ENCODE measurements at places on chromosomes 11 and 22.

DNA sequence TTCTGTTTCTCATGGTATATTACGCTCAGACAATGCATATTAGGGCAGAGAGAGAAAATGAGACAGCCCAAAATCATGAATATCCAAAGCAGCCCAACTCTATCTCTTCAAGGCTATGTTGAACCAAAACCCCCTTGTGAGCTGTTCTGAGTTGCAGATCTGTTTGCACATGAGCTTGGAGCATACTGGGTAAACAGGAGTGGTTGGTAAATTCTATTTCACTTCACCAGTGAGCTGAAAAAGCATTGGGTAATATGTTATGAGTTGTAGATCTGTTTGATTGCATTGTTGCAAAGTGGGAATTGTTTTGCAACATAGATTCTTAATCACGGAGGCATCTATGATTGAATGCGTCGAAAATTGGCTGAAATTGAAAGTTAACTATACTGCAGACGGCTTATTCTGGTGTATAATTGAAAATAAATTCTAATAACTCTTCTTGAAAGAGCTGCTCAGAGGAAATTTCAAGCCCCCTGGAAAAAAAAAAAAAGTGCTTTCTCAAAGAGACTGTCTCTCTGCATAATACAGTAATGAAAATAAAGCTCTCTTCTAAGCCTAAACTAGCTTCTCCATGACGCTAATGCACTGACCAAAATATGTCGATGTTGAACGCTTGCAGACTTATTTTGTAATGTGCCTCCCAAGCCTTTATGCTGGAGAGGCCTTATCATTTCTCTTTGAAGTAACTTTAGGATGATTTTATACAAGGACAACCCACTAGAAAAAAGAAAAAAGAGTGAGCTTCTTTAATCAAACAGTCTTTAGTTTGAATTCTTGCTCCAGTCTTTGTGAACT, 263.7 kb downstream of the NTM start:
- no peak for DNase-seq

DNA sequence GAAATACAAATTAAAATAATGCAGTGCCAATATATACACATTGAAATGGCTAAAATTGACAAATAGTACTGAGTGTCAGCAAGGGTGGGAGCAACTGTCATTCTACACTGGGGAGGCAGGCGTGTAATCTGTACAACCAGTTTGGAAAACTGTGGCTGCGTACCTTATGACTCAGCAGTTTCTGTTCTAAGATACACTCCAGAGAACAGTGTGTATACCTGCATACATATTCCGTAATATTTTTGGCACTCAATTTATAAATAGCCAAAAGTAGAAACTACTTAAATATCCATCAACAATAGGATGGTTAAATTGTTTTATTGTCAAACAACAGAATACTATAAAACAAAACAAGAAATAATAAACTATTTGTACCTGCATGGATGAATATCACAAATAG, 57.6 kb downstream of the RNF169 start:
- no peak for DNase-seq

- no peak for DNase-seq
These were observed 49.8 kb downstream of the APIP start for GRCh38 chr11:34866375-34866774.

DNA sequence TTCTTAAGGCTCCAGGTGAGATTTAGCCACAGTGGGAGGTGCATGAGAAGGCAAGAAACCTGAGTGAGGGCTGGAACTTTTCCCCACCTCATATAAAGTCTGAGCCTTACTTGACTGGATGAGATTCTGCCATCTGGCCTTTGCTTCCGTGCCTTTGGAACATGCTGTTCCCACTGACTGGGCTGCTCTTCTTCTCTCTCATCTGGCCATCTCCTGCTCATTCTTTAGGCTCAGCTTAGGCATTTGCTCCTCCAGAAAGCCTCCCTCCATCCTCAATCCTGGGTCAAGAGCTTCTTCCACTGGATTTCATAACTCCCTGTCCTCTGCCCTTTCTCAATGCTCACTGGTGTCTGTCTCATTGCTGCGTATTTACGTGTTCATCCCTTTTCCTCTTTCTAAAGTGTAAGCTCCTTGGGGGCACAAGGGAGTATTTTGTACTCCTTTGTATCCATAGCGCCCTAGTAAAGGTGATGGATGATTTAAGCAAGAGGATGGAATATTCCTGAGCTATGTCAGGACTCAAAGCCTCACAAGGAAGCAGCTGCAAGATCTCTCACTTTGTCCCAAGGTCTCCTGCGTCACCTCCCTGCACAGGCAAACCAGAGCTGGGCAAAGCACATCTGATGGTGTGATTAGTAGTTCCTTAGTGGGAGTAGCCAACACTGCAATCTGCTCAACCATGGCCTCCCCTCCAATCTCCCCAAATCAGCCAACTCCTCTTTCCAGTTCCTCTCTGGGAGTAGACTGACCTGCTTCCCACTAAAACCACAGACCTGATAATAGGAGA, 15.3 kb downstream of the HSPA8 start:
- DNase-seq: no peak

DNA sequence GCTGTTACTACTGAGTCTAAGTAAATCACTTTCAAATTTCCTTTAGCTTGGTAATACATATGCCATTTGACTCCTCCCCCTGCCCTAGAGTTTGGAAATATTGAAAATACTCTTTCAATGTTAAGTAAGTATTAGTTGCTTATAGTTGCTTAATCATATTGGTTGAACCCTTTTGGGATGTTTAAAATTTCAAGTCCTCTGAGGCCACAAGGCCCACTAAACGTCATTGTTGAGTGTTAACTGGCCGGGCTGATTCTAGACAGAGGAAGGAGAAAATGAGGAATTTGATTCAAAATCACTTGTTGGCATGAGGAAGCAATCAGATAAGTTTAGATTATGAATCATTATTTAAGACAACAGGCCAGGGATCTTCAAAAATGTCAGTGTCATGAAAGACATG, 8.5 kb downstream of the NAV2 start:
- DNase-seq: no peak

- no peak for DNase-seq
These were observed 217.8 kb upstream of the ZBED5 start for GRCh38 chr11:11075515-11076171.

DNA sequence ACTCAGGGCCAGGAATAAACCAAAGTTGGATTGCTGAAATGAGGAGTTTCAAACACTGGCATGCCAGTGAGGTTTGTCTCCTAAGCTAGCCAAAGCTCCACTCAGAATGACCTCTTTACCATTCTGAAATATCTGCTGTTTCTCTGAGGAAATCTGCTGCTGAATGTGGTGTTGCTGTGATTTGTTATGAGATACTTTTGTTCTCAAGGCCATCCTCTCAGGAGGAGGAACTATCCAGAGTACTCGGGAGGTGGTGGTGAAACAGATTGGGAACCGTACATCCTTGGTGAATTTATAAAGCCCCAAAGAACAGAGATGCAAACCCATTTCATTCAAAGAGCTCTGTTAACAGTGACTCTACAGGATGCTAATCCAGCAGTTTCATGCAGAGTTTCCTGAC, 50.5 kb downstream of the BDNF start:
- no peak for DNase-seq

DNA sequence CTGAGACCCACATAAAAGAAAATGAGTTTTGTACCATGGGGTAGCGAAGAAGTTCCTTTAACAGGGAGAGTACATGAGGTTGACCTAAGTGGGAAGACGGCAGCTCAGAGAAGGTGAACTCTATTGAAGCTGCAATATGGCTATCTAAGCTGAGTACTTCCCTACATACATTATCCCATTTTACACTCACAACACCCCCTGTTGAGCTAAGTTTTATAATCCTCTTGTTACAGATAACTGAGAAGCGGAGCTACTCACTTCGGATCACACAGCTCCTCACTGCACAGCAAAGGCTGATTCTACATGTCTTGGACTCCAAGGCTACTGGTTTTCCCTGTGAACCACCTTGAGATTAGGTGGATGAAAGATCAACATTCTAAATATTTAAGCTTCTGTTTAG, 8.2 kb upstream of the PIWIL4 start:
- DNase-seq: no peak

DNA sequence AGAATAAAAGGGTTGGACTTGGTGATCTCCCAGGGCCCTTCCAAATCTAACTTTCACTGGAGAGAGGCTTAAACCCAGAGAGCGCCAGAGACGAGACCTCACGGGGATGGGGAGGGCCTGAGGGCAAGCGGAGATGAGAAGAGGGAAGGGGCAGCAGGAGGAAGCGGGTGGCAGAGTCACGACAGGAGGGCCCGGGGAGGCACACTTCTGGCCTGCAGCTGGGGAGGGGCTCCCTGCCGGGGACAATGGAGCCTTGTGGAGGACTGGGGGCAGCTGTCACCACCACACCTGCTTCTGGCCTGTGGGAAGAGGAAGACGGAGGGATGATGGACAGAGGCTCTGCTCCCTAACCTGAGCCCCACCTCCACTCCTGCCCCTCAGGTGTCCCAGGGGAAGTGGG, 40.2 kb downstream of the PDE2A start:
- no peak for DNase-seq

DNA sequence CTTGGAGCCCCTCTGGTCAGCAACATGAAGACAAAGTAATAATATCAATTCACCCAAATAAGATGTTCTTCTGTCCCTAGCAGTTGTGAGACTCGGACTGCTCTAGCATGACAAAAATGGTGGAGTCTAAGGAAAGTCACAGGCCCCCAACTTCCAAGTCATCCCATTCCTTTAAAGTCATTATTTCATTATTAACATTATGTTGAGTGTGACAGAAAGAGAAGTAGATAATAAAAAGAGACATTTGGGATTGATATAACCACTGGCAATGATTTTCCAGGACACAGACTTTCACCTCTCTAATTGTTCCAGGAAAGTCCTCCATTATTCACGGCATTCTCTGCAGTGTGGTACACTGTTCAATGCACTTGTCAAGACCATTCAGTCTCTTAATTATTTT, 1533.0 kb upstream of the TENM4 start:
- DNase-seq: no peak

DNA sequence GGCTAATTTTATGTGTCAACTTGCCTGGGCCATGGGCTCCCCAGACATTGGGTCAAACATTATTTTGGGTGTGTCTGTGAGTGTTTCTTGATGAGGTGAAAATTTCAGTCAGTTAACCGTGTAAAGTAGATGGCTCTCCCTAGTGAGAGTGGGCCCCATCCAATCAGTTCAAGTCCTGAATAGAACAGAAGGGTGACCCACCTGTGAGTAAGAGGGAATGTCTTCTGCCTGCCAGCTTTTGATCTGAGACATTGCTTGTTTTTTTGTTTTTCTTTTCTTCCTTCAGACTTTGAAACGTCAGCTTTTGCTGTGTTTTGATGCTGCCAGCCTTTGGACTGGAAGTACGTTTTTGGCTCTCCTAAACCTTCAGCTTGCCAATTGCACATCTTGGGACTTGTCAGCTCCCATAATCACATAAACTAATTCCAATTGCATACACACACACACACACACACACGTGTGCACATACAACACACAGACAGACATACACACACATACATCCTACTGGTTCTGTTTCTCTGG, 300.1 kb downstream of the CNTN5 start:
- DNase-seq: no peak

- DNase-seq: no peak
These were observed 85.2 kb upstream of the SCUBE2 start for GRCh38 chr11:9176550-9176949.

GRCh38 chr11:66854729-66855211, 2.1 kb upstream of the LRFN4 start:
- no peak for DNase-seq

- DNase-seq: no peak
These were observed 17.6 kb upstream of the TMA7B start for GRCh38 chr22:39942439-39943230.

DNA sequence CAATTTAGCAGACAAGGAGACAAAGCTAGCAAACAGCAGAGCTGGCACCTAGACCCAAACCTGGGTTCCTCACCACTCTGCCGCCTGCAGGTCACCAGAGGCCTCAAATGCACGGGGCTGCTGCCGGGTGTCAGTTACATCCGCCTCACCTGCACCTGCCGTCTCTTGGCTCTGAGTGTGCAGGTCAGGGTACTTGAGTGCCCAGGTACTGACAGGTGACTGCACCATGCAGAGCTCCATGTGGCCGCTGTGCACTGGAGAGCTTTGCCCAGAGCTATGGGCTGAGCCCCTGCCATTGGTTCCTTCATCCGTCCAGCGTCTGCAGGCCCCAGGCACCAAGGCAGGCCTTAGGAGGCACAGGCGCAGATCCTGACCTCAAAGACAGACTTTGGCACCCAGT, 35.0 kb downstream of the PDGFB start:
- no peak for DNase-seq

- DNase-seq: no peak
These were observed 73.7 kb downstream of the MTMR3 start for GRCh38 chr22:29956680-29957079.

DNA sequence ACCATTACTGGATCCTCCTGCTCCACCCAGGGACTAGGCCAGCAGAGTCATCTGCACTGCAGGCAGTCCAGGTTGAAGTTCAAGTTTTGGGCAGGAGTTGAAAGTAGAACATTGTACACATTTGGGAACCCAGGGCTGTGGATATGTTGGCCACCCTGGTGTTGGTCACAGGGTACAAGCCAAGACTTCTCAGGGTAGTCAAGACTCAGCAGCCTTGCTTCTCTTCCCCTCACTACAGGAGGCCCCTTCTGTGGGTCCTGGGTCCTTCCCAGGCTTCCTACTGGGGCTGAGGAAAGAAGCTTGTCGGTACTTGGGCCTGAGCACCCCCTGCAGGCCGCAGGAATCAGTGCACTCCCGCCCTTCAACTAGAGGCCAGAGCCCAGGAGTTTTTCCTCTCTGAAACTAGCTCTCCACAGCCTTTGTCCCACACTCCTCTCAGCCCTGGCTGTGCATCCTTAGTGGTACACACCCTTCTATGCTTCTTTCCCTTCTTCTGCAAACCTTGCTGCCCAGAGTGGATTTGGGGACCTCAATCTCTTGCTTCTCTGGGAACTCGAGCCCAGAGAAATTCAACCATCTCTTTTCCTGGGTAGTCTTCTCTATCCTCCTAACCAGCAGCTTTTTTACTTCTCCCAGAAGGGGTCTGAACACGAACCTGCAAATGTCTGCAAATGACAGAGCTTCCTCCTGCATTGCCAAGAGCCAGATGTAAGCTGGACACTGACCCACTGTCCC, 2.6 kb upstream of the HPX start:
- no peak for DNase-seq

GRCh38 chr22:37843741-37844089, 419 bp downstream of the ANKRD54 start:
- peak; percentile 63 for DNase-seq

DNA sequence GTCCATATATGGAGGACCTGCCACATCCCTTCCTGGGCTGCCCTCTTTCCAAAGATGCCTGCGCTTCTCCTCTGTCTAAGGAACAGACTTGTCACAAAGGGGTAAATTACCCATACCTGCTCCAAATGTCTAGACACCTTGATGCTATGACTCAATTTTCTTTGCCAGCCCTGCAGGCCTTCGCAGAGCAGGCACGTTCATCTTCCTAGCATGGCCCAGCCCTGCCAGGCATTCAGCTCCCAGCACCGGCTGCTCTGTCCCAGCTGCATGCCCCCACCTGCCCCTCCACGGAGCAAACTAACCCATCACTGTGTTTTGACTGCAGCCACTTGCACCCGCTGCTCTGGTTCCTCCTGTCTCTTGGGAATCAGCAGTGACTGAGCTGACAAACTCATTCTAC, 526.1 kb downstream of the MIAT start:
- DNase-seq: no peak

GRCh38 chr11:75078233-75078632, 18.4 kb downstream of the OR2AT4 start:
- no peak for DNase-seq

- DNase-seq: no peak
These were observed 21.8 kb upstream of the DRG1 start for GRCh38 chr22:31377612-31378011.

GRCh38 chr11:12331239-12331874, 46.0 kb upstream of the PARVA start:
- DNase-seq: peak; percentile 56
